Mammary epithelial cell (primary cell): ENCODE measurements at places on chromosomes 3 and 15. TPM values are rescaled to one million over a fixed set of nuclear protein-coding genes. Genes with fewer than 3 reads are reported as not detected.

GRCh38 chr3:170128977-170129431, 52.5 kb downstream of the PHC3 start:
- DNase-seq: peak; percentile 41

DNA sequence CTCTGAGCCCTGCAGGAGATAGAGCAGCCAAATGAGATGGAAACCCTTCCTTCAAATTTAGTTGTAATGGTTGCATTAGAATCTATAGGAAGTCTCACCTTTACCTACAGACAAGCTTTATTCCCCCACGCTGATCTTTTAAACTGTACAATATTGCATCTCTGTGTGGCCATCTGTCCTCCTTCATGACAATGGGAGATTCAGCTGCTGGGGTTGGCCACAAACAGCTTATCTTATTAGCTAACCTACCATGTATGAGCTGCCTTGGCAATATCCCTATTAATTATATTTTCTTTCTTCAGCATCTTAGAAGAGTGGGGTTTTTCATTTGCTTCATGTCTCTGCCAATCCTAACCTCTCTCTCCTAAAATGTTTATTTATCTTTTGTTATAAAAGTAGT, 238.7 kb upstream of the NR2E3 start:
- DNase-seq: no peak

TRIM42 gene
- polyA plus RNA-seq: not detected

- no peak for DNase-seq
Measured at GRCh38 chr3:134693226-134693625, 42.4 kb upstream of the KY start.

GRCh38 chr15:72923289-72923688, 129.0 kb upstream of the NEO1 start:
- DNase-seq: no peak
